Brain pericyte (primary cell): ENCODE measurements at places on chromosomes 7 and 10.

- no peak for DNase-seq
Measured at GRCh38 chr10:133125901-133126300, 34.1 kb upstream of the KNDC1 start.

GRCh38 chr10:16987976-16988610 is 141.5 kb downstream of the CUBN start:
- no peak for DNase-seq

DNA sequence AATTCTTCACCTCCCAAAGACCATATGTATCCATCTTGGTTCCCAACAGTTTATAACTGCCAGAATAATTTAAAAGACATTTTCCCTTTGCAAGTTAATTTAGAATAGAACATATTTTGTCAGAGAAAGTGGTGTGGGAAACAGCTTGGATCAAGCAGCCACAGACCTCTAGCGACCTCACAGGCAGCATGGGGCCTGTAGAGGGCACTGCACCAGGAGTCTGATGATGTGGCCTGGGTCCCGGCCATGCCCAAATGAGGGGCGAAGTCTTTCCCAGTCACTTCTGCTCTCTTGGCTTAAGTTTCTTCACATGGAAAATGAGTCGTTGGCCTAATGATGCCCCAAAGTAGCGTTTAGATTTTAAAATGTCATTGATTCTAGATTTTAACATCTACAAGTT is 243.2 kb downstream of the SDK1 start:
- DNase-seq = no peak

GRCh38 chr10:117078168-117078837 is 59.8 kb downstream of the VAX1 start:
- DNase-seq = no peak

GRCh38 chr10:124417895-124418725 is 613 bp downstream of the OAT start:
- no peak for DNase-seq

GRCh38 chr10:5616046-5616445 is 50.3 kb downstream of the ASB13 start:
- no peak for DNase-seq

DNA sequence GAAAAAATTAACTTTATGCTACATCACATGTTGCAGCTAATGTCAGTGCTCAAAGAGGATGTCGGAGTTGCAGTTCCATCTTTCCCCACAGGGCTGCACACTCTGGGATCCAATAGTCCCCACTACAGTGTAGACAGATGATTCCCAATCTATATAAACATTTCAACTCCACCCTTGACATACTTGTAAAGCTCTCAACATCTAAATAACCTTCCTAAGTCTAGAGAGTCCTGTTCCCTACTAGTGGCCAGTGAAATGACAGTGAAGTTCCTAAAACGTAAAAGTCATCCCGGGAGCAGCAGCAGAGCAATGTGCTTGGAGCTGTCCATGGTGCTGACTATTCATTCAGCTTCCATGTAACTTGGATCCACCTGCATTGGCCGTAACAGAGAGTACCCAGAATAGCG is 145.1 kb downstream of the GRM8 start:
- DNase-seq = no peak

GRCh38 chr7:129188892-129189660 is 643 bp downstream of the SMO start:
- no peak for DNase-seq

DNA sequence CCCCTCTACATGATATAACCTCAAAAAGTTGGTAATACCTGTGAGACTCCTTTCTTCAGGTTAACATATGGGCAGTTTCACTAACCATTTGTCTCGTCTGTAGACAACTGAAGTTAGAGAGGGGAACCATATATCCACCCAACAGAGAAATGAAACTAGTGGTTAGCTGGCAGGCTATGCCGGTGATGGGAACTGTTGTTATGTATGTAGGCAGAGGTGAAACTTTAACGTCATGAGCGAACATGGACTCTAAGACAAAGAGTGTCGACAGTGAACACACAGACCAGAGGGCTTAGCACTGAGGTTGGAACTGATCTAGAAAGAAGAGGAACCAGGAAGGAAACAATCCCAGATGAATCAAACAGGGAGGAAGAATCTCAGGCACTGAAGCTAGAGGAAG is 112.4 kb downstream of the ELMO1 start:
- DNase-seq = no peak

DNA sequence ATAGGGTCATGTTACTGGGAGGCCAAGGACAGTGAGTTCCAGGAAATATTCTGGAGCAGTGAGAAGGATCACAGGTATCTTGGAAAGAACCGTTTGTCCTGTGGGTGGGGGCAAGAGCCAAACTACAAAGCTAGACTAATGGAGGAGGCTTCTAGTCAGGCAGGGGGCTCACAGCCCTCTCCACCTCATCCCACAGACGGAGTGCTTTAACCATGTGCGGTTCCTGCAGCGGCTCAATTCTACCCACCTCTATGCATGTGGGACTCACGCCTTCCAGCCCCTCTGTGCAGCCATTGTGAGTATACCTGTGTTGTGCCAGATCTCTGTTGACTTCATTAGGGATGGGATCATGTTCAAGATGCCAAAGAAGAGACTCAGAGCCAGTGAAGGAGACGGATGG is 8.1 kb downstream of the SEMA4G start:
- DNase-seq = no peak

- DNase-seq = no peak
Measured at GRCh38 chr7:102050864-102051460, 233.5 kb downstream of the CUX1 start.

DNA sequence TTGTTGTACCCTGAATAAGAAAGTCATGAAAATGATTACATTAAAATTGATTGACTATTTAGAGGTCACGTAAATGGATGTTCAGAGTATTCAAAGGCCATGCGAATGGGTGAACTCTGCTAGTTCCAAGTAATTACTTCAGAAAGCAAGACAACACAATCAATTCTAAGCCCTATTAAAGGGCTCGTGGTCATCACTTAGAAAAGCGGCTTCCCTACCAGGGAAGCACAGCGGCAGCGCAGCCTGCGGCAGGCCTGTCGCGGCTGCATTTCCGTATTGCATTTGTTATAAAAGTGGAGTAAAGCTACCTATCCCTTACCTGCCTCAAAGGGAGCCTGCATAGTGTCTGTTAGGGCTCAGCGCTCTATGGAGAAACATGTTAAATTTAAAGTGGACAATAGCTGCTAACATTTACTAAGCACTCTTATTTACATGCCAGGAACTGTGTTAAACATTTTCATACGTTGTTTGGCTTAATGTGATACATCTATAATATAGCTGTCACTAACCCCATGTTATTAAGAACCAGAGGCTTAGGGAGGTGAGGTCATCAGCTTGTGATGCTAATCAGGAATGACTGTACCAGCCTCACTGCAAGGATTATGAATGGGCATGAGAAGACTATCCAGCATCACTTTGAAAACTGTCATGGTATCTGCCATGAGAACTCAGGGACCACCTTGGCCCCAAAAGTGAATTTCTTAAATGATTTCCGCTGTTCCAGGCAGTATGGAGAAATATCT is 187.5 kb downstream of the CELF2 start:
- no peak for DNase-seq

DNA sequence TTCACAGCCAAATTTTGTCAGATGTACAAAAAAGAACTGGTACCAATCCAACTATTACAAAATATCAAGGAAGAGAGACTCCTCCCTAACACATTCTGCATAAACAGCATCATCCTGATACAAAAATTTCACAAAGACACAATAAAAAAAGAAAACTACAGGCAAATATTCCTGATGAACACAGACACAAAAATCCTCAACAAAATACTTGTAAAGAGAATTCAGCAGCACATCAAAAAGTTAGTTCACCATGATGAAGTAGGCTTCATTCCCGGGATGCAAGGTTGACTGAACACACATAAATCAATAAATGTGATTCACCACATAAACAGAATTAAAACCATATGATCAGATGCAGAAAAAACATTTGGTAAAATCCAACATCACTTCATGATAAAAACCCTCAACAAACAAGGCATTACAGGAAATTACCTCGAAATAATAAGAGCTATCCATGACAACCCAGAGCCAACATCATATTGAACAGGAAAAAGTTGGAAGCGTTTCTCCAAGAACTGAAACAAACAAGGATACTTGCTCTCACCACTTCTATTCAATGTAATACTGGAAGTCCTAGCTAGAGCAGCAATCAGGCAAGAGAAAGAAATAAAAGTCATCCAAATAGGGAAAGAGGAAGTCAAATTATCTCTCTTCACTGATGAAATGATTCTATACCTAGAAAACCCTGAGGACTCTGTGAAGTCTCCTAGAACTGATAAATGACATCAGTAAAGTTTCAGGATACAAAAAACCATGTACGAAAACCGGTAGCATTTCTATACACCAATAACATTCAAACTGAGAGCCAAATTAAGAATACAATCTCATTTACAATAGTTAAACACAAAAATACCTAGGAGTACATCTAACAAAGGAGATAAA is 223.1 kb downstream of the REEP3 start:
- no peak for DNase-seq

DNA sequence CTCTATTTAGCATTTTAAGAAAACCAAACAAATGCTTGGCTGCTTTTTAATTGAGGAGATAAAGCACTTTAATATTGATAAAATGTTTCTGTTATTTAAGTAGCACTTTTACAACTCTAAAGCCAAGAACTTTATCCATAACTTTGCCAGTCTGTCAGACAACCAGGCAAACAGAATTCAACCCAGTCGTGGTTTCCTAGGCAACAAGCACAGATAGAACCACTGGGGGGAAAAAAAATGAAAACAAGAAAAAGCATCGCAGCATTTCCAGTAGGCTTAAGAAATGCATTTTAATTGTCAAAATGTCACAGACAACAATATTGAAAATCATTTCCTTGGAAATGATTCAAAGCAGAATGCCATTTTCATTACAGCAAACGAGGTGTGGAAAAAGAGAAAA is 323.4 kb downstream of the PARD3 start:
- DNase-seq = no peak
